Activated CD8-positive, alpha-beta memory T cell treated with anti-CD3 and anti-CD28 coated beads for 4 hours (primary cell): ENCODE measurements at places on chromosomes 2 and 18.

DNA sequence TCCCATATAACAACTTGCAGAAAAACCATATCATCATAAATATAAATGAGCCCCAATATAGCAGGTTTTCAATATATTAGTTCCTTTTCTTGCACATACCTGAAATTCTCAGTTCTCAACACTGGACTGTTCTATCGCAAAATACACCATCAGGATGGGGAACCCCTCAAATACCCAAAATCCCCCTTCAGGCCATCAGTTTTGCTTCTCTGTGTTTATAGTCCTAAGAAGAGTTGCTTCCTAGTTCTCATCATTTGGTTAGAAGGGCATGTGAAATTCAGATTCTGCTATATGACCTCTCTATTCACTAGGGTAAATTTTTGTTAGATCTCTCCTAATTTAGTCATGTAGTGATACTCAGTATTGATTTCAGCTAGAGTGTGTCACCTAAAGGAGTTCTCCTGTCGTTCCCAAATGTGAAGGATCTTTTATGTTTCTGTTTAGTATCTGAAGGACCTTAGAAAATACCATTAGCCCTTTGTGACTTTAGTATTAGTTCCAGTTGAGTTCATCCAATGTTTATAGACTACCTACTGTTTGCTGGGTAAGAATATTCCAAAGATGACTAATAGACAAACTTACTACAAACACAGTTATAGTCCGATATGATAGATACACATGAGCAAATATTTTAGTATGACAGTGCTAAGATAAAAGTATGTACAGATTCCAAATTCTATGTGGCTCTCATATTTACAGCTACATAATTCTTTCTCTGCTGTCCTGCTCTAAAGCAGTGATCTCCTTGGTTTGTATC is 115.8 kb downstream of the TTC27 start:
- DNase-seq, result no peak

DNA sequence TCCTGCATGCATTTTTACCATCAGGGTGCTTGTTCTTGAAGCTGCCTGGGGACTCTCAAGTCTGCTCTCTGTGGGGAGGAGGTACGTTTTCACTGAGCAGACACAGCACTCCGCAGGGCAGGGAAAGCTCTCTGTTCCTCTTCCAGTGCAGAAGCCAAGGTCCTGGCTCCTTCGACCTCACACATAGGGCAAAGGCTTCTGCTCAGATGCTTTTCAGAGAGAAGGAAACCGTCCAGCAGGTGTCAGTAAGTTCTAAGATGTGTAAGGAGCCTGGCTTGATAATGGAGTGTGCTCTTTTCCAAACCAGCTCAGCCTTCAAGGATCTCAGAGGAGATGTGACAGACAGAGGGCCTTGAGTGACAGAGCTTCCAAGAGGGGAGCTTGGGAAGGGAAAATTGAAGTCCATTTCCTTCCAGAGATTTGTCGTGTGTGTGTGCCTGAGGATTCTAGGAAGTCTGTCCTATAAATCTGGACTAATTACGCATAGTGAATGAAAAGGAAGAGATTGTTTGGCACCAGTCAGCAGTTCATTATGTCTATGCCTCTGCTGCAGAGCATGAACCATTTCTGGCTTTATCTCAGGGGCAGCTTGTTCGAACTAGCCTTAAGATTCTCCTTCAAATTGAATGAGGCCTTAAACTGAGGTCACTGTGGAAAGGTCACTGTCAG is 67.3 kb upstream of the UPP2 start:
- no peak for DNase-seq

DNA sequence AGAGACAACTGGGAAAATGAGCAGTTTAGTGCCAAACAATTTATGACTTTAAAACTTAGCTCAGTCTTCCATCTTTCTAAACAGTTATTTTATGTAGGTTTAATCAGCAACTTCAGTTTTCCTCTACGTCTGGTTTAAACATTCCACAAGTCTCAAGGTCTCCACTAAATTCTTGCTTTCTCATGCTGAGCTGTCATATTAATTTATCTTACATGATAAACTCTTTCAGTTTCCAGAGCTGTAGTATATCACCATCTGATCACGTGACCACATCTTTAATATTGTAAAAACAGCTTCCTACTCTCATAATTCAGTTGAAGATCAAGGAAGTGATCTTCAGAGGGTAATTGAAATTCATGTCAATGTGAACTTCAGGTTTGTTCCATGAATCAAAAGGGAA is 158.6 kb downstream of the ZNF804A start:
- no peak for DNase-seq

- no peak for DNase-seq
Observed at GRCh38 chr2:44939106-44940048, 2.1 kb upstream of the SIX3 start.

DNA sequence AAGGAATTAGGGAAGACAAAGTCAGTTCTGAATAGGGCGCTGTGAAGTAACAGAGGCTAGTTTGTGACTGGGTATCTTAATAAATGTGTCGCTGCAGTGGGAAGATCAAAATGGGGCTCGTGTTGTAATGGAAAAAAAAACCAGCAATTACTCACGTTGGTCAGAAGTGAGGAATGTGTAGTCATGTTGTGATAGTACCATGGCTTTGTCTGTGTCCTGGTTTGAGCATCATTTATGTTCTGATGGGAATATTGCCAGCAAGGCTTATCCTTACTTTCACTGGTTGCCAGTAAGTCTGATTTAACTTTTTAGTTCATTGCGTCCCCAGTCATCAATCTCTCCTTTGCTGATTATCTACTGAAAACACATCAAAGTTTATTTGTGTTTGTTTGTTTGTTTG is 467.6 kb downstream of the NYAP2 start:
- DNase-seq, result no peak

DNA sequence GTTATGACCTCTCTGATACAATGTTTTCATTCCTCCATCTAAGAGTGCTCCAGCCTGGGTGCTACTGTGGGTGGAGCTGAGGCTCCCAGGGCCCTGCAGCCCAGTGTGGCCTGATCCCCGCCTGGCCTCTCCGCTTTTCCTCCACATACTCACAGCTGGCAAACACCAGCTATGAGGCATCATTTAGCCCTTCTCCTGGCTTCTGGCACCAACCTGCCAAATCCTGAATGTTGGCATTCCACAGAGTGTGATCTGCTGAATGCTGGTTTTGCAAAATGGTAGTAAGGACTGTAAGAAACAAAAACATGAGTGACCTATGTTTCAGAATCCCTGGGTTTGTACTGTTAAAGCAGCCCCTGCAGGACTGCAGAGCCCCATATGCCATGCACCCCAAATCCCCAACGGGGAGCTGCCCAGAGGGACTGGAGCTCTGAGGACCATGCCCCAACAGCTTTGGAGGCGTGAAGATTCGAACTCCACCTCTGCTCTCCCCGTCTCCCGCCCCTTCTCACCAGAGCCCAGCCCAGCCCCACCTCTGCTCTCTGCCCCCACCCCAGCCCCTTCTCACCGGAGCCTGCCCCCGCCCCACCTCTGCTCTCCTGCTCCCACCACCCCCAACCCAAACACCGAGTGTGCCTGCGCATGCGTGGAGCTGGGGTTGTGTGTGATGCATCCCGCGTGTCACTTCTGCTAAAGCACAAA is 4.2 kb downstream of the SLC66A2 start:
- no peak for DNase-seq

GRCh38 chr2:38709567-38710194 is 41.5 kb downstream of the SRSF7 start:
- DNase-seq, result no peak
